Stimulated activated CD4-positive, alpha-beta T cell treated with anti-CD3 and anti-CD28 coated beads, Interleukin-4, amount 100 ng/mL, for 24 hours (primary cell): ENCODE measurements at places on chromosomes 11 and 22.

- peak; percentile 46 for DNase-seq
These were observed 1.3 kb downstream of the EHBP1L1 start for GRCh38 chr11:65576867-65577755.

- DNase-seq = no peak
These were observed 123.1 kb downstream of the CD44 start for GRCh38 chr11:35262056-35262455.

GRCh38 chr22:28448625-28449024 lies 231.0 kb downstream of the TTC28 start:
- no peak for DNase-seq

GRCh38 chr11:116472651-116473050 lies 300.1 kb downstream of the BUD13 start:
- no peak for DNase-seq

GRCh38 chr11:61955422-61956135 lies 5.4 kb downstream of the BEST1 start:
- no peak for DNase-seq

- DNase-seq = peak; percentile 21
These were observed 157.0 kb upstream of the TIMP3 start for GRCh38 chr22:32644252-32645100.

GRCh38 chr11:118290923-118291322 lies 13.6 kb upstream of the CD3E start:
- DNase-seq = peak; percentile 51

DNA sequence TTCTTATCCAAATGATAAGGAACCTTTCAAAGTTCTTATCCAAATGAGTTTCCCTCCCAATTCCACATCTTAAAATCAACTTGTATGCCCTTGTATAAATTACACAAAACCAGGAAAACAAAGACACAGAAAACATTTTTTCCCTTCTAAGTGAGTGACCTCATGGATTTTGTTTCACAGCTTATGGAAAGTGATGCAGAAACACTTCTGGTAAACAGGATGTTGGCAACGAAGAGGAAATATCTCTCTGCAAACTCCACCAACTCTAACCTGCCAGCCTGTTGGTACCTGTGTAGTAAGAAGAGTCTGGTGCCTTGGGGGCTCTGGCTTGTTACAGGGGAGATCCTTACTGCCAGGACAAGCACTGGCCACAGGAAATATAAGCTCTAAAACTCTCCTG lies 57.0 kb downstream of the CELSR1 start:
- no peak for DNase-seq

DNA sequence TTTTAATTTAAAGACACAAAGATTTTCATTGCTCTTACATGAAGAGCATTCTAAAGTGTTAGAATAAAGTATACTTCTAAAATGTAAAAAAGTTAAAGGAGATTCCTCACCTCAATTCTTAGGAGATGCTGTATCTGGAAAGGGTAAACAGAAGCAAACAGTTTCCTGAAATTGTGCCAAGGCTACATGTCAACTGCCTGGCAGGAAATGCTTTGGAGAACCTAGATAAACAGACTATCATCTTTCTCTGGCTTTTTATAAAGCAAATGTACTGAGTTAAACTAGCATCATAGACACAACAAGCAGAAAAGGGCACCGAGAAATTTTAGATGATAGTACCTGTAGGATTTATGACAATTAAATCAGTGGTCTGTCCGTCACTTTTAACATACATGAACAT lies 24.7 kb upstream of the AKIP1 start:
- no peak for DNase-seq

DNA sequence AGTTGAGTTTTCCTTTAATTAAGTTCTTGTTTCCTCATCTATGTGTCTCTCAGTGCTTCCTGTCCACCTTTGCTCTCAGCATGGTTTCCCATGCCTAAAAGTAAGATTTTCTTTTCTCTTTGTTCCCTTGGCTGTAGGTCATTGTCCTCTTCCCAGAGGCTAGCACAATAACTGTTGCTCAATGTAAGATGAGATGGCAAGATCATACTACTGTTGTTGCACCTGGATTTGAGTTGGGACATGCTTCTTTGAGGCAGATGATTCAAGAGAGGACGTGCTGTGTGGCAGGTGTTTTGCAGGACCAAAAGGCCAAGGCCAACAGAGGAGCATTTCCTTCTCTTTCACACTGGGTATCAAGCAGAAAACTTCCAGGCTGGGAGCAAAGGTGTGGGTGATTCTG lies 11.3 kb upstream of the NELL1 start:
- DNase-seq = no peak

DNA sequence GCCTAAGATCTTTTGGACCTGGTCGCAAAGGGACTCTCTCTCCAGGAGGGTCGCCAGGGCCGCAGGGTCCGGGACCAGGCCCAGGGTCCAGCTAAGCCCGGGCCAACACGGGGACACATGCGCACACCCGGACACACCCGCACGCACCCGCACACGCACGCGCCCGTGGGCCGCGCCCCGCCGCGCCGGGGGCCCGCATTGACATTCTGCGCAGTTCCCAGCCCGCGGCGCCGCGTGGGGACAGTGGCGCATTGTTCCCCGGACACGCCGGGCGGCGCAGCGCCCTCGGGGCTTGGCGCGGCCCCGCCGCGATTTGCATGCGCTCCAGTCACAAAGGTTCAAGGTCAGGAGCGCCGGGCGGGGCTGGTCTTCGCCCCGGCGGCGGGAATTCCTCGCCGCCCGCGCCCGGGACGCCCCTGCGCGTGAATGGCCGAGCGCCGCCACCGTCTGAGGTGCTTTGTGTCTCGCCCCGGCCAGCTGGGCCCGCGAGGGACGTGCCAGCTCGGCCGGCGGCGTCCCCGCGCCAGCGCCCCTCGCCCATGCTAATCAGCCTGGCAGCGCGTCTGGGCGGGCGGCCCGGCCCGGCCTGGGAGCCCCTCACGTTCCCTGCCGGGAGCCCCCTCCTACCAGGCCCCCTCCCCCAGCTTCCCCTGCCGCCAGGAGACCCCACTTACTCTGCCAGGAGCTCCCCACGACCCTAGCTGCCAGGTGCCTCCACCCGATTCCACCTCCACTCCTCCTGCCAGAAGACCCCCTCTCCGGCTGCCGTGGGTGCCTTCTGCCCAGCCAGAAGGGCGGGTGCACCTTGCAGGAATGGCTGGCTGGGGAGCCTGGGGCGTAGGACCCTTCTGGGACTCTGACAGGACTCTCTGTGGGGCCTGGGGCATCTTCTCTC lies 50.5 kb upstream of the WNT7B start:
- DNase-seq = no peak

DNA sequence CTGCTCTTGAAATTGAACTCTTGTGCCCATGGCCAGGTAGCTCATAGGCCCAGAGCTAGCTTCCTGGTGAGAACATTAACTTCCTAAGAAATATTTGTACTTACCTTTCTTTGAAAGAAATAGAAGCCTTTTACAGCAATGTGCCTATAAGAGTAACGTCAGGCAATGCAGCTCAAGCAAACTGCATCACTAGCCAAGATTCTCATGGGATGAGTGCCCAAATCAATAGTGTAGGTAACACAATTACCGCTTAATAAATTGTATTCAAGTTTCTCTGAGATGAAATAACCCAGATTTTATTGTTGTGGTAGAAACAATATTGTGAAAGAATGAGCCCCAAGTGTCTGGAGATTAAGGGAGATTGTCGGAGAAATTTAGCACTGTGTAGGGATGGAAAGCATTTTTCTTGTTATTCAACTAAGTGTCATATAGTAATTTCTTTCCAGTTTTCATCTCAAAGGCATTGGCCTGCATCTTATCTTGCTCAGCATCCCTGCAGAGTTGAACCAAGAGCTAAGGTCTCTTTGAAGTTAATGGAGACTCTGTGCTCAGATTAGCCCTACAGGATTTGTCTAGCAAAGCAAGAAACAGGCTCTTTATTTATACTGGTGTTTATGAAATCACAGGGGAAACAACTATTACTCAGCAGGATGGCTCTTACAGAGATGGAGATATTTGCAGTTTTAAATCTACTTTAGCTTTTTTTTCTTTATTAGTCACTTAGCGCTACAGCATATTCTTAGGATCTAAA lies 321.0 kb upstream of the PDGFD start:
- no peak for DNase-seq

DNA sequence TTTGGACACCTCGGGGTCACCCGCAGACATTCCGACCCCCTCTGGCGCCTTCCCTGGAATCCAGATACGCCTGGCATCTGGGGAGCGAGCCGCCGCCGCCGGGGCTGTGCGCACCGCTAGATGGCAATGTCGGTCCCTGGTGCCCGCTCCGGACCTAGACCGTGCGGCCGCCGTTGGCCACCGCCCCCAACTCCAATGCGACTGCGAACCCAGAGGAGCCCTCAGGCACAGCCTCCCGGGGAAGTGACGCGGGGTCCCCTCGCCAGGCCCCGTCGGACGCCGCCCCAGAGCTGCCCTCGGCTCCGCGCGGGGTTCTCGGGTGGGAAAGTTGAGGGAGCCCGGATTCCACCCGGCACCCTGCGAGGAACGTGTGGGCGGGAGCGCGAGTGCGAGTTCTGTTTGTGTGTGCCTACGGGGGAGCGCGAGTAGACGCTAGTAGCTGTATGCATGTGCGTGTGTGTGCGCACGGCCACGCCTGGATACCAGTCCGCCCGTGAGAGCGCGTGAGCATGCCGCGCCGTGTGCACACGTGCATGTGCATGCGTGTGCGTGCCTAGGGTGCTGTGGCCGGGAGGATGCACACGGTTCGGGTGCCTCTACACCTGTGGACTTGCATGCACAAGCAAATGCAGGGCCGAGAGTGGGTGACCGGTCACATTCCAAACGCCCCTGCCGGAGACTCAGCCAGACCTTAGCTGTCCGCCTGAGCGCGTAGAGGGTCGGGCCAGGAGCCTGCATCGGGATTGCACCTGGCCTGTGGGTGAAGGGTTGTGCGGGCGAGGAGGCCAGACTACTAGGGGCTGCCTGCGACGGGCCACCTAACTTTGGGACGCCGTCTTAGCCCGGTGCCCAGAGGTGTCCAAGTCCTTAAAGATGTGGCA lies 1.9 kb downstream of the CHRM4 start:
- peak; percentile 48 for DNase-seq

- DNase-seq = no peak
These were observed 6.6 kb upstream of the FUT4 start for GRCh38 chr11:94537031-94537600.
